IPS DF 6.9 (cell line): ENCODE measurements at places on chromosomes 11 and 22.

GRCh38 chr22:20438678-20439492 is 1.3 kb upstream of the SCARF2 start:
- DNase-seq = no peak

- no peak for DNase-seq
Measured at GRCh38 chr11:11396301-11397035, 43.4 kb upstream of the CSNK2A3 start.

DNA sequence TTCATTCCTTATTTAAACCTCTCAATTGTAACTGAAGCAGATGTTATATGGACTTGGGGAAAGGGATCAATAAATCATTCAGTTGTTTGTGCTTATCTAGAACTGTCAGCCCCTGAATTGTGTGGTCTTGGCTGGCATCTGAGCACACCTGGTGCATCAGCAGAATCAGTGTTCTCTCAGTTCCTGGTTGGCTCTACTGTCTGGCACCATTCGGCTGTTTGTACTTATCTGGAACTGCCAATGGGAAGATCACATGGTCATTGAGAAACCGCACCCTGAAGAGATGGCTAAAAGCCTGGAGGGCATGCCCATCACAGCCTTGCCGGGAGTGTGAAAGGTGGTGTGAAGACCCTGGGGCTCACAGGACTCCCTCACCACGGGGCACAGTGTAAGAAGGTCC is 37.1 kb upstream of the EHF start:
- no peak for DNase-seq

DNA sequence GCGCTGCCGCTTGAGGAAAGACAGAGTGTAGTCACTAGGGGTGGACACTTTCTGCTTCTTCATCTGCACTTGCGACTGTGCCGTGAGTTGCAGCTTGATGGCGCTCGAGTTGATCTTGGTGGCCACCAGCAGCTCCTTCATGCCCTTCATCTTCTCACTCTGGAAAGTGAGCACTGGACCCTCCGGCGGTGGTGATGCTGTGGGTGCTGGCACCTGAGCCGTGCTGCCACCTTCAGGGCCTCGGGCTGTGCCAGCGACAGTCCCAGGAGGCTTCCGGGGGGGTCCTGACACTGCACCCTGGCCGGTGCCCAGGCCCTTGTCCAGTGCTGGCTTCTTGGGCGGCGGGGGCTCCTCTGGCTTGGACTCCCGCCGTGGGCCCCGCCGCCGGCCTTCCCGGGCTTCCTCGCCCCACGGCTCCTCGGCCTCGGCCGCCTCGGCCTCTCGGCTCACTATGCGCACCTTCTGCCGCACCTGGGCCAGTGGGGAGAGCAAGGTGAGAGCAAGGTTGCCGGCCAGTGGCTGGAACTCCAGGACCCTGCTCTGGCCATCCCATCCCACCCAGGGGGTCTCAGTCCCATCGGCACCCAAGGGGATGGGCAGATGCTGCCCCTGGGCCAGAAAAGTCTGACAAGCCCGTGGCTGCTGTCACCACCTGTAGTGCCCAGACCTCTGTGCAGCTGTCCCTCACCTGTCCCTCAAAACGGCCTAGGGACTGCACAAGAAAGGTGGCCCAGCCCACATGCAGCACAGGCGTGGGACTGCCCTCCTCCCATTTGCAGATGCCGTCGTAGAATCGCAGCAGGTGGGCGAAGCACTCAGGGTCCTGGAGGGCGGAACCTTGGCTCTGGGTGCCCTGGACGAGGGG is 1.6 kb upstream of the MAP4K2 start:
- no peak for DNase-seq

DNA sequence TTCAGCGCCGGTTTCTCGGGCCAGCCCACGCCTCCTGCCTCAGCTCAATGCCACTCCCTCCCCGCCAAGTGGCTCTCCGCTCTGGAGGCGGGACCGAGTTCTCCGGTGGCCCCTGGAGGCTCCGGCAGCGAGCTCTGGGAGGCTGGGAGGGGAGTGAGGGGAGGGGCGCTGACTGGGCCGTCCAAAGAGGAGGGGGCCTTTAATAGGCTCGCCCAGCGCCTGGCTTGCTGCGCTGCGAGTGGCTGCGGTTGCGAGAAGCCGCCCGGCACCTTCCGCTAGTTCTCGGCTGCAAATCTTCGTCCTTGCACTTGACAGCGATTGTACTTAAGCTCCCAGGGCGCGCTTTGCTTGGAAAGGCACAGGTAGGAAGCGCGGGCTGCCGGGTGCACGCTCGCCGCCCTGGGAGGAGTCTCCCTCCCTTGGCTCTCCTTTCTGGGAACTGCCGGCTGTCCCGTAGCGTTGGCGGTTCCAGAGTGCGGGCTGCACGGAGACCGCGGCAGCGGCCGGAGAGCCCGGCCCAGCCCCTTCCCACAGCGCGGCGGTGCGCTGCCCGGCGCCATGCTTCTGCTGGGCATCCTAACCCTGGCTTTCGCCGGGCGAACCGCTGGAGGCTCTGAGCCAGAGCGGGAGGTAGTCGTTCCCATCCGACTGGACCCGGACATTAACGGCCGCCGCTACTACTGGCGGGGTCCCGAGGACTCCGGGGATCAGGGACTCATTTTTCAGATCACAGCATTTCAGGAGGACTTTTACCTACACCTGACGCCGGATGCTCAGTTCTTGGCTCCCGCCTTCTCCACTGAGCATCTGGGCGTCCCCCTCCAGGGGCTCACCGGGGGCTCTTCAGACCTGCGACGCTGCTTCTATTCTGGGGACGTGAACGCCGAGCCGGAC is at the start of gene ADAMTS15:
Gene ADAMTS15 (plus strand): TSS at position 230 of the 894 bp plus-strand sequence. CDS start 329 bp downstream, at position 559.
- DNase-seq = peak; percentile 82

- no peak for DNase-seq
Measured at GRCh38 chr11:67632175-67632981, 2.6 kb upstream of the NUDT8 start.

DNA sequence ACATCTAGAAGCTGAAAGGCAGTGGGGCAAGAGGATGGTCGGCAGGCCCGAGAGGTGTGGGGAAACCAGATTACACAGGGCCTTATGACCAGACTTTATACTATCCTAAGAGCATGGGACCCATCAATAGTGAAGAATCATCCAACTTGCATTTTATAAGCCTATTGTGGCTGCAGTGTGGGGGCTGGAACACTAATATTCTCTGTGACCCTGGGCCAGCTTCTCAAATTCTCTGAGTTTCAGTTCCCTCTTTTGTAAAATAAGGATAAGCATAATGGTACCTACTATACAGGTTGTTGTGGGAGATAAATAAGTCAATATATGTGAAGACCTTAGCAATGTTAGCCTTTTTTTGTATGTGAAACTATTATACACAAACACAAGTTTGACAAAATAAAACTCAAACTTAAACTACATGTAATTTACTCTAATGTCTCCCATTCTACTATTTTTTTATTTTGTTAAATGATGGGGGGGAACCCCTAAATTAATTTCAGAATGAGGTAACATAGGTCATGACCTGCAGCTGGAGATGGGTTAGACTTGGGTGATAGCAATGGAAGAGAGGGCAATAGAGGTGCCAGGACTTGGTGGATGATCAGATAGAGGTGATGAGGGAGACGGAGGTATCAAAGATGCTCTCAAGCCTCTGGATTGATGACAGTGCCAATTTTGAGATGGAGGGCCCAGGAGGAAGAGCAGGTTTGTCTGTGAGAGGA is 30.1 kb downstream of the SMCO4 start:
- no peak for DNase-seq

GRCh38 chr11:35121326-35121865 is 17.6 kb upstream of the CD44 start:
- no peak for DNase-seq

- DNase-seq = no peak
Measured at GRCh38 chr11:61352038-61352437, 9.6 kb downstream of the CYB561A3 start.

GRCh38 chr11:36703055-36703404 is 105.0 kb upstream of the RAG2 start:
- no peak for DNase-seq

GRCh38 chr22:20242393-20243175 is 25.5 kb downstream of the RTN4R start:
- no peak for DNase-seq

GRCh38 chr11:122258446-122259194 is 142.6 kb upstream of the BLID start:
- DNase-seq = no peak

- no peak for DNase-seq
Measured at GRCh38 chr22:39530116-39530515, 2.4 kb downstream of the RPS19BP1 start.

DNA sequence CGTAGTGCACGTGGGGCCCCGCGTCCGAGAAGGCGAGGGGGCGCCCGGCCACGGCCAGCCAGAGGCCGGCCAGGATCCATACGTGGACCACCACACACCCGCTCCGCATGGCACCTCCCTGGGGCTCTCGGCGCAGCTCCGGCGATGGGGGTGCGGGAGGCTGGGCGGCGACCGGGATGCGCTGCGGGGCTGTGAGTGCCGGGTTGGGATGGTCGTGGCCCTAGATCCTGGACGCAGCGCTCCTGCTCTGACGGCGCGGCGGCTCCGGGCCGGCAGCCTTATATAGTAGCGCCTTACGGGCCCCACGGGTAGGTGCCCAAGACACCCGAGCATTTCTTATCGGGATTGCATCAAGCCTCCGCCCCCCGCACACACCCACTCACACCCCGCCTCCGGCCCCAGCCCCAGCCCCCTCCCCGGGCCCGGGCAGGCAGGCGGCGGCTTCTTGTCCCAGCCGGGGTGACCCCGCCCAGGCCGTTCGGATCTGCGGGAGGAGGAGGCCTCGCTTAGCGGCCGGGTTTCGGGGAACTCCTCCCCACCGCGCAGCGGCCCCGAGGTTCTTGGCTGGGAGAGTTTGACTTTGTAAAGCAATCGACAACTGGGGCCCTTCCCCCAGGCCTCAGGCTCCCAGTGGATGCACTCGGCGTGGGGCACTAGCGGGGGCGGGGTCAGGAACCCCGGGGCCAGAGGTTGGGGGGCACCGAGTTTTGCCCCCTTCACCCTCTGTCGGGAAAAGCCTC is at the start of gene FGF19:
Gene FGF19 (minus strand): TSS at position 255 of the 740 bp plus-strand sequence. CDS start 146 bp downstream, at position 109.
- no peak for DNase-seq

DNA sequence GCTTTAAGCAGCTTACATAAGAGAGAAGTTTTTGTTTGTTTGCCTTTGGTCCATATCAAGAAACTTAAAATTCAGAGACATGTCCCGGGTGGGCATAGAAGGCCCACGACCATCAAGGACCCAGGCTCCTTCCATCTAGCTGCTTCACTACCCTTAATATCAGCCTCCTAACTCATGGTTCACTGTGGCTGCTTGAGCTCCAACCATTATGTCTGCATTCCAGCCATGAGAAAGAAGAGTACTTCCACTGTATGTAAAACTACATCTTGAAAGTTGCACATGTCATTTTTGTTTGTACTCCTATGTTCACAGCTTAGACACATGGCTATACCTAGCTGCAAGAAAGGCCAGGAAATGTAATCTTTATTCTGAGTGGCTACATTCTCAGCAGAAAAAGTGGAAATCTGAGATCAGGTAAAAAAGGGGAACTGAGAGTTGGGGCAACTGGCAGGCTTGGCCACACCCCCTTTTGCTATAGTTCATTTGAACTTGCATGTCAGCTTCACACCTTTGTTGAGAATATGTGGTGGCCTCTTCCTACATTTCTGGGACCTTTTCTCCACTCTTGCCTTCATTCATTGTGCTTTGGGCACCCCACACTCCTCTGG is 81.3 kb upstream of the TP53I11 start:
- no peak for DNase-seq

GRCh38 chr22:44855855-44856254 is 103.5 kb downstream of the ARHGAP8 start:
- no peak for DNase-seq

DNA sequence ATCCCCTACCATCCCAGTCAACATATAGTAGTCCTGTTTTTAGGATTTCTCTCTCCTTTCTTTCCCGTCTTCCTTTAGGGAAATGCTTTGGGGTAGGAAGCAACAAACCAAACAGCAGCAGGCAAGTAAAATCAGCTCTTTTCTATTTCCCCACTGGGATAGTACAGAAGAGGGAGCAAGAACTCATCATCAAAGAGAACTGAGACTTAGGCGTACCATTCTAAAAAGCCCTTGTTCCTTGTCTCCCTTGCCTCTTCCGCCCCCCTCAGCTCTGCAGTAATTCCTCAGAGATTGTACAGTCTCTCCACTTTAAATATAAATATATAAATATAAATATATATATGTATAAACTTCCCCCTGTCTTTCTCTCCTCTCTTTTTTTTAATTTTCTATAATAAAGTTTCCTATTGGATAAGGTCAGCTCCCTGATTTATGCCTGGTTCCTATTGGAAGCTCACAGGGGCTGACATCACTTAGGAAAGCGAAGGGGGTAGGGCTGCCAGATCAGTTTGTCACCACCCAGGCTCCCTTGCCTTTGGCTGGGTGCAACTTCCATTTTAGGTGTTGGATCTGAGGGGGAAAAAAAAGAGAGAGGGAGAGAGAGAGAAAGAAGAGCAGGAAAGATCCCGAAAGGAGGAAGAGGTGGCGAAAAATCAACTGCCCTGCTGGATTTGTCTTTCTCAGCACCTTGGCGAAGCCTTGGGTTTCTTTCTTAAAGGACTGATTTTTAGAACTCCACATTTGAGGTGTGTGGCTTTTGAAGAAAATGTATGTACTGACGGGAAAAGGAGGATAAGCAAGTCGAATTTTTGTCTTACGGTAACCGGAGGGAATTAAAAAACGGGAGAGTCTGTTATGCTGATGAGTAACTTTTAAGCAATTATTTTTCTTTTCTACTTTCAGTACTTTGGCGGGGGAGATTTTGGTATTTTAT is at the start of gene CTNND1:
Gene CTNND1 (plus strand): TSS at position 502 of the 934 bp plus-strand sequence. CDS start 29,677 bp downstream, outside the sequence.
- DNase-seq = peak; percentile 89

- DNase-seq = no peak
Measured at GRCh38 chr11:18611196-18611595, 11.6 kb downstream of the MISFA start.

- DNase-seq = no peak
Measured at GRCh38 chr11:119316729-119317591, at the start of gene MCAM. MCAM (minus strand) TSS chr11:119317130; CDS start chr11:119317101, 29 bp downstream.

DNA sequence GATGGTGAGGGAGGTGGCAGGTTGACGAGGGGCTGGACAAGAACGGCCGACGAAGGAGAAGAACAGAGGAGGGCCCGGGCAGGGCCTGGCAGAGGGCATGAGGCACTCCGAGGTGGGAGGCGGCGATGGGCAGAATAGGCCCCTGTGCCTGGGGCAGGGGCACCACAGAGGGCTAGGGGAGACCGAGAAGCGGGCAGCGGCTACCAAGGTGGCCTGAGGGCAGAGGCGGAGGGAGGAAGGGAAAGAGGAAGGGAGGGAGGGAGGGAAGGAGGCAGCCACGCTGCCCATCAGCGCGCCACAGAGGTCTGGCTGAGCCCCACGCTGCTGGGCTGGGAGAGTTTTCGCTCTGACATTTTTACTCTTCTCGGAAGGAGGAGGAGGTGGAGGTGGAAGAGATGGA is 11.3 kb downstream of the LSP1 start:
- DNase-seq = no peak

- no peak for DNase-seq
Measured at GRCh38 chr22:24076091-24076867, 65.2 kb downstream of the CABIN1 start.

GRCh38 chr11:120597250-120598215 is 86.0 kb downstream of the GRIK4 start:
- no peak for DNase-seq

- DNase-seq = no peak
Measured at GRCh38 chr22:20601308-20601707, 93.9 kb downstream of the MED15 start.

- peak; percentile 73 for DNase-seq
Measured at GRCh38 chr22:38824585-38824984, 19.2 kb downstream of the NPTXR start.

GRCh38 chr11:115282923-115283322 is 221.3 kb downstream of the CADM1 start:
- DNase-seq = no peak
